T-helper 9 cell (primary cell): ENCODE measurements at places on chromosomes 3 and 15.
A peak's percentile ranks its signal among the peaks of the same experiment; 100 is the strongest.

- DNase-seq: peak; percentile 56
These were observed 997 bp downstream of the FYCO1 start for GRCh38 chr3:45994419-45995235.

GRCh38 chr3:119659606-119660291 is 640 bp downstream of the POPDC2 start:
- no peak for DNase-seq

DNA sequence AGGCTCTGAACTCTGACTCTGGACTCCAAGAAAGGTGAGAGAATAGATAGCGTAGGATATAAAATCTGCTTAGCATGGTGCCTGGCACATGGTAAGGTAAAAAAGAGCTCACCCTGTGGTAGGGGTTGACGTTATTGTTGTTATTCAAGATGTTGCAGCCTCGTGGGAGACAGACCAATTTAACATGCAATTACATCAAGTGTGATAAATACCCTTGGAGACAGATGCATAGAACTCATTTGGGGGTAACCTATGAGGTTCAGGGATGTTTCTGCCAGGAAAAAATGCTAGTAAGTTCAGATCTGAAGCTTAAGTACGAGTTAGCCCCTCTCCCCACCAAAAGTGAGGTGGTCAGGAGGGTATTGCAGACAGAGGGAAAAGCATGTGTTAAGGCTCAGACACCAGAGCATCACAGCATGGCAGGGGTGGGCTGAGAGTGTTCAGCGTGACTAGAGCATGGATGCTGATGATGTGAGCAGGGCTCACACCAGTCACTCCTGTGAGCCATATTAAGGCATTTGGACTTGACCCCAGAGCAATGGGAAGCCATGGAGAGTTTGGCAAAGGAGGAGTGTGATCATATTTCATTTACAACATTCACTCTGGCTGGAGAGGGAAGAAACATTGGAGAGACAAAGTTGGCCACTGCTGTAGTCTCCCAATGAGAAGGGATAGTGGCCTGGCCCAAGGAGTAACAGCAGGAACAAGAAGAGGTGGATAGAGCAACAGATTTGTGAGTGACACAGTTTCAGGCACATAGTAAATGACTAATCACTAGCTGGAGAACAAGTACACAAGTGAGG is 181.0 kb downstream of the UACA start:
- DNase-seq: no peak

DNA sequence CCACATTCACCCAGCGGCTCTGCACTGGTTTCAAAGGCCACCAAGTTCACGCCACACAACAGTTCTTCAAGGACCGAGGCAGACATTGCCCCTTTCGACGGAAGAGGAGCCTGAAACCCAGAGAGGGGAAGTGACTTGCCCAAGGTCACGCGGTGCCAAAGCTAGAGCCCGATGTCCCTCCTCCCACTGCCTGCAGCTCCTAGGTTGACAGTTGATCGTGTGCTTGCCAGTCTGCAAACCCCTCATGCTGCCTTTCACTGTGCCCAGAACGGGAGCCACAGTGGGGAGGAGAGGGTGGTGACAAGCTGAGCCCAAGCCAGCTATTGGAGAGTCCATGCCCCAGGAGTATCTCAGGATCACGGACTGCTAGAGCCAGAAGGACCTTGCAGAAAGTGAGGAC is 230.9 kb downstream of the XXYLT1 start:
- DNase-seq: no peak

DNA sequence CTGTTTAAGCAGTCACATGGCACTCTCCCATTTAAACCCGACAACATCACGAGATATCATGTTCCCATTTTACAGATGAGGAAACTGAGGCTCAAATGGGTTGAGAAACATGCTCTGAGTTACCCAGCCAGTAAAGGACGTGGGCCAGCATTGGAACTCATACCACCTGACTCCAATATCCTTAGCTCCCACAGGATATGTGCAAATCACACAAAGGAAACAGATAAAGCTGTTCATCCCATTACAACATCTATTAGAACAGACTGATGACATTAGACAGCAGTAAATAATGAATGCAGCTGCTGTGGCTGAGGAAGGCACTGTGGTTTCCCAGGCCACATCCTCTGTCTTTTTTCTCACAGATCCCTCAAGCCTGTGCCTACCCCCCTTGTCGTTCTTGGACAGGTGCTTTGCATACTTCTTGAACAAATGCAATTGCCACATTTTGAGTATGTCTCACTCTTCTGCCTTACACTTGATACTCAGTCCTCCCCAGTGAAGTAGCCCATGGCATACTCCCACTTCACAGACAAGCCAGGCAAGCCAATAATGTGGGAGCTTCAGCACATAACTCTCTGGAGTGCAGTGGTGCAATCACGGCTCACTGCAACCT is 17.7 kb downstream of the FRMD4B start:
- no peak for DNase-seq

DNA sequence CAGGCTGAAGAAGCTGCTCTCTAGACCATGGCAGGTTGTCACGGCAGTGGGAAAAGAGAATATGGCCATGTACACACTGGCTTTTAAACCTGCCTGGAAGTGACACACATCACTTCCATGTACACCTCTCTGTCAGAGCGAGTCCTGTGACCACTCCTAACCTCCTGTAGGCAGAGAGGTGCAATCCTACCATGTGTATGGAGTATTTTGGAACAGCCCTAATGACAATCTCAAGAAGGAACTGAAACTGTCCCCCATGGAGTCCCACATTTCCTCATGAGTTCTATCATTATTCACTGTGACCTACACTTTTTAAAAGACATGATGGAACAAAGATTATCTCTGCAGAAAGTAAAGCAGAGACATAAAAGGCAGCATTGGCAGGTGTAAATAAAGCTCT is 153.4 kb upstream of the PFN2 start:
- no peak for DNase-seq

GRCh38 chr3:129448186-129448895 is 8.3 kb downstream of the IFT122 start:
- DNase-seq: no peak

DNA sequence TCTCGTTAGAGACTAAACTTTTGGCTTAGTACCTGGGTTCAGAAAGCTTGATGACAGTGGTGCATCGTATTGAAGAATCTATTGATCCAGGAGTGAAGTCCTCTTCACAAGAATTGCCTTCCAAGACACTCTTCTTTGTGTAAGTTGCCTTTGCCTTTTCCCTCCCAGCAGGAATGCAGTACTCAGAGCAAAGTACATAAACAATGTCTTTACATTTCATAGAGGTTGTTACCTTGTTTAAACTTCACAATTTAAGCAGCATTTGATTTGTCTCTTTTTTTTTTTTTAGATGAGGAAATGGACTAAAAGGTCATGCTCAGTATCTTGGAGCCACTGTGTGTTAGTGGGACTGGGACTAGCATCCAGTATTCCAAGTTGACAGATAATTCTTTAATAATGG is 9.9 kb downstream of the RAB7A start:
- DNase-seq: no peak

- no peak for DNase-seq
These were observed 34.7 kb upstream of the PDE8A start for GRCh38 chr15:84946772-84947489.

- DNase-seq: no peak
These were observed 12.1 kb downstream of the TBC1D2B start for GRCh38 chr15:78065284-78065872.

GRCh38 chr15:101187820-101188636 is 63.8 kb downstream of the CHSY1 start:
- no peak for DNase-seq

- DNase-seq: no peak
These were observed 10.0 kb downstream of the LSG1 start for GRCh38 chr3:194661946-194662345.

- DNase-seq: no peak
These were observed 283.9 kb downstream of the GRM7 start for GRCh38 chr3:7144697-7145308.

- DNase-seq: no peak
These were observed 42.1 kb downstream of the CORO2B start for GRCh38 chr15:68620721-68621527.

DNA sequence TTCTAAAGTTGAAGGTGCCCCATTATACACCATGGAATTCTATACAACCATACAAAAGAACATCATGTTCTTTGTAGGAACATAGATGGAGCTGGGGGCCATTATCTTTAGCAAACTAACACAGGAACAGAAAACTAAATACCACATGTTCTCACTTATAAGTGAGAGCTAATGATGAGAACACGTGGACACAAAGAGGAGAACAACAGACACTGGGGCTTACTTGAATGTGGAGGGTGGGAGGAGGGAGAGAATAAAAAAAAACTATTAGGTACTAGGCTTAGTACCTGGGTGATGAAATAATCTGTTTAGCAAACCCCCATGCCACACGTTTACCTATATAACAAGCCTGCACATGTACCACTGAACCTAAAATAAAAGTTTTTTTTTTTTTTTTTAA is 342.7 kb downstream of the PLCL2 start:
- DNase-seq: no peak

DNA sequence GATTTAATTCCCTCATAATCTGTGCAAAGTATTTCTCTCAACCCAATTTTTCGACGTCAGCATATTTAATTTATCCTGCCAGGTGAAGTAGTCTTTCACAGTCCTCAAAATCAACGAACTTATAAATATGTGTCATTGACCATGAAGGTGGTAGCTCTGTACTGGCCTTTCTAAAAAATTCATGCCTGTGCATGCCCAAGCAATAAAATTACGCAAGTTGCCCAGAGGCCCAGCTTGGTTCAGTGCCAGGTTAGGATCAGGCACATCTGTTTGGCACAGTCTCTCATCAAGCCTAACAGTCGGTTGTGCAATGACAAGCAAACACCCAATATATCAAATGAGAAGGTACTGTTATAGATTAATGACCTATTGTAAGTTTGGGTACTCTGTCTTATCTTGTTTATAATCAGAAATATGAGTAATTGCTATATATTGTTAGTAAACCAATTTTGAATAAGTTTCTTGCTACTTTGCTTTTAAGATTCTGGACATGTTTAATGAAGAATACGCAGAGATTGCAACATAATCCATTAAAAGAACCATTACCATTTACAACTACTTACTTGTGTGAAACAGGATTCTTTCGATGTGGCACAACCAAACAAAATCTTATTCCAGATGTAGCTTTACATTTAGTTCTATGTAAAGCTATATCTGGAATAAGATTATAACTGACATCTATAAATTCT is 159.0 kb upstream of the IL12A start:
- no peak for DNase-seq

DNA sequence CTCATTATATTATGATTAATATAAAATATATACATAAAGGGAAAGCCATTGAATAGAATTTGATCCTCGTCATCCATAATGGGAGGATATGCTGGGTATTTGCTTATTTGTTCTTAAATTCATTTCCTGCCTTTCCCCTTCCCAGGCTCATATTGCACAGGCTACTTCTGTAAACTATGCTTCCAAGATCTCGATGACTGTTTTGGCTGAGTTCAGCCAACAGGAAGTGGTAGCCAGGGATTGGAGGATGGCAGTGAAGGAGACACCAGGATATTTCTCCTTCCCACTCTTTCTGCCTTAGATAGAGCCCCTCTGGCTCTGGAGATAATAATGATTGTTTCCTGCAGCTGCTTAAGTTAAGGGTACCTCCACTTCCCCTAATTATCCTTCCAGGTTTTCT is 44.3 kb upstream of the DYNC1LI1 start:
- DNase-seq: no peak

DNA sequence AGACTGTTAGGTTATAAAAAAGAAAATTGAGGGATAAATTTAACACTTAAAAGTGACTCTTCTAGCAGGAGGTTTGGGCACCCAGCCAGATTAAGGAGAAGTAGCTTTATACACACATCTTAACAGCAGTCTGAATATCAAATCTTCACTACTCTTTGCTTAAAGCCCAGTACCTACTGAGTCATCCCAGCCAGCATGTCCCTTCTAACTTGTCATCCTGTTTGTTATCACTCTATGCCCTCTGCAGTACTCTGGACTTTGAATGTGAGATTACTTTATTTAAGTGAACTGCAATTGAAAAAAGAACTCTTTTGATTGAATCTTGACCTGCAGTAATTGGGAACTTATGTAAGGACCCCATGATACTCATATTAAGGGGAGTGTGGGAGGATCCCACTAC is 77.6 kb downstream of the FHIT start:
- no peak for DNase-seq

- no peak for DNase-seq
These were observed 5.6 kb downstream of the LINGO1 start for GRCh38 chr15:77627067-77627466.

- DNase-seq: peak; percentile 7
These were observed 20.9 kb downstream of the AVEN start for GRCh38 chr15:34018021-34018645.

DNA sequence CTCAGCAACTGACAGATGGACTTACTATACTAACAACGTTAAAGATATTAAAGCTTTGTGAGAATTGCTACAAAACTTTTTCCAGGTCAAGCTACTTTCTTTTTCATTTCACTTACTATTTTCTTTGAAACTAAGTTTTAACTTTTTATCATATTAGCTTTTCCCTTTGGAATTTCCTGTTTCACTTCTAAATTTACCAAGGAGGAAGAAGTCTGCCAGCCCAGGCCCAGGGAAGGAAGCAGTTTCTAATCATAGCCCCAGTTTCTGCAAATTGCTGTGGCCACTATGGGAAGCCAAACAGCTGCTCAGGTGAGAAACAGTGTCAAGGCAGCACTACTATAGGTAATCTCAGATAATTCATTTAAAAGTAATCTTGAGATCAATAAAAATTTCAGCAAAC is 18.4 kb downstream of the CYFIP1 start:
- no peak for DNase-seq
